GM04504 (cell line): ENCODE measurements at places on chromosomes 7 and 10.
A peak's percentile ranks its signal among the peaks of the same experiment; 100 is the strongest.

- no peak for DNase-seq
Measured at GRCh38 chr10:125095776-125096175, 64.6 kb downstream of the CTBP2 start.

DNA sequence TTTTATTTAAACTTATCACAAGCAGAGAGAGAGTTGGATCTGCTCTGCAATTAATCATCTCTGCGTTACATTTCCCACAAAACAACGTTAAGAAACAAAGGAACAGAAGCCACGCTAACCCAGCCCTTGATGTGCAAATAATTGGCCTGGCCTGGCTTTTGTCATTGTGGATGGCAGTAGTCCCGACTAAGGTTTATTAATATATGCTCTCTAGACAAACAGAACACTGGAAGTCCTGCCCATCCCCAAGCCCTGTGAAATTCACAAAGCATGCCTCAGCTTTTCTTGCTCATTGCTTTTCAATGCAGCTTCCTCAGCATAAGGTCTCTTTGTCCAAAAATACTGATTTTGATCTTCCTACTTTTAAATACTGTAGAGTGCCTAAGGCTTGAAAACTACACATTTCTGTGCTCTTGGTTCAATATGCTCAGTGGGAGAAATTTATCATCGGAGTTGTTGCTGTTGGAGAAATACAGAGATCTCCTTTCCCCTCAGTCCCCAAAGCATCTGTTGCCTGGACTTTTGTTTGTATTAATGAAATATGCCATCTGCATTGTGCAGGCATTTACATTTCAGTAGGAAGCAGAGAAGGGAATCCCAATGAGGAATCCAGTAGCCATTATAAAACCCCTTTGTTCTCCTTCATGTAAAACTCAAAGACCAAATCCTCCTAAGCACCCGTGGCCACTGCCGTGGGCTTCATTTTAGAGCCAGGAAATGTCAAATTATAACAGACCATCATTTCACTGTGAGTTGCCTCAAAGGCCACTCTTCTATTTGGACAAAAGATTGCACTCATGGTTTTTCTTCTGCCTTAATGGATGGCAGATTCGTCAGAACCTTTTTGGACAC, 61.1 kb downstream of the SORCS1 start:
- no peak for DNase-seq

- DNase-seq: no peak
Measured at GRCh38 chr10:83541046-83541445, 598.3 kb upstream of the GHITM start.

- no peak for DNase-seq
Measured at GRCh38 chr7:4749798-4750197, 25.6 kb upstream of the AP5Z1 start.

DNA sequence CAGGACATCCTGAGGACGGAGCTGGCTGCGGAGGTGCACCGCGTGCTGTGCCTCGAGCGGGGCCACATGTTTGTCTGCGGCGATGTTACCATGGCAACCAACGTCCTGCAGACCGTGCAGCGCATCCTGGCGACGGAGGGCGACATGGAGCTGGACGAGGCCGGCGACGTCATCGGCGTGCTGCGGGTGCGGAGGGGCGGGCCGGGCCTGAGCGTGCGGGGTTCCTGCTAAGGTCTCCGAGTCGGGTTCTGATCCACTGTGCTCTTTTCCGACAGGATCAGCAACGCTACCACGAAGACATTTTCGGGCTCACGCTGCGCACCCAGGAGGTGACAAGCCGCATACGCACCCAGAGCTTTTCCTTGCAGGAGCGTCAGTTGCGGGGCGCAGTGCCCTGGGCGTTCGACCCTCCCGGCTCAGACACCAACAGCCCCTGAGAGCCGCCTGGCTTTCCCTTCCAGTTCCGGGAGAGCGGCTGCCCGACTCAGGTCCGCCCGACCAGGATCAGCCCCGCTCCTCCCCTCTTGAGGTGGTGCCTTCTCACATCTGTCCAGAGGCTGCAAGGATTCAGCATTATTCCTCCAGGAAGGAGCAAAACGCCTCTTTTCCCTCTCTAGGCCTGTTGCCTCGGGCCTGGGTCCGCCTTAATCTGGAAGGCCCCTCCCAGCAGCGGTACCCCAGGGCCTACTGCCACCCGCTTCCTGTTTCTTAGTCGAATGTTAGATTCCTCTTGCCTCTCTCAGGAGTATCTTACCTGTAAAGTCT, 10.4 kb downstream of the ATG9B start:
- peak; percentile 46 for DNase-seq
